ENCODE measurements at places on chromosomes 6 and 20. TPM values are rescaled to one million over a fixed set of nuclear protein-coding genes. Genes with fewer than 3 reads are reported as not detected.

DSP gene
- 67.4 TPM for total RNA-seq

DNA sequence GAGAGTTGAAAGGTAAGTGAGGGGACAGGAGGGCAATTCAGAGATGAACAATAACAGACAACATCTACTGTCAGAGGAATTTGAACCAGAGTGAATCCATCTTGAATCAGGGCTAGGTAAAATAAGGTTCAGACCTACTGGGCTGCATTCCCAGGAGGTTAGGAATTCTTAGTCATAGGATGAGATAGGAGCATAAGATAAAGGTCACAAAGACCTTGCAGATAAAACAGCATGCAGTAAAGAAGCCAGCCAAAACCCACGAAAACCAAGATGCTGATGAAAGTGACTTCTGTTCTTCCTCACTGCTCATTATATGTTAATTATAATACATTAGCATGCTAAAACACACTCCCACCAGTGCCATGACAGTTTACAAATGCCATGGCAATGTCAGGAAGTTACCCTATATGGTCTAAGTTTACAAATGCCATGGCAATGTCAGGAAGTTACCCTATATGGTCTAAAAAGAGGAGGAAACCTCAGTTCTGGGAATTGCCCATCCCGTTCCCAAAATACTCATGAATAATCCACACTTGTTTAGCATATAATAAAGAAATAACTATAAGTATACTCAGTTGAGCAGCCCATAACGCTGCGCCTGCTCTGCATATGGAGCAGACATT lies 248.5 kb downstream of the HAO1 start:
- DNase-seq = no peak

DNA sequence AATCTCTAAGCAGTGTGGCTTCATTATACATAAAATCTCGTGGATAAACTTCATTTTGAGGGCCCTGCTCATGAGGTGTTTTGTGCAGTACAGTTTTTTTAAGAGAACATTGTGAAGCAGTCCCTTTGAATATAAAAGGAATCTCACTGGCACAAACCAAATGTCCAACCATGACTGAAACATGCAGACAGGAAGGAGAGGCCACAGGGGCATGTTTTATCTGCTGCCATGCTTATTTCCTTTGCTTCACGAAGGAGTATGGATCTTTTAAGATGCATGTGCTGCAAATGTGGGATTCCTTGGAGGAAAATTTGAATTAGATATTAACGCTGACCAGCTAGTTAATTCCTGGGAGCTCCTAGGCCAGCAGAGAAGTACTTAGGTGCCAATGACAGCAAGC lies 192.3 kb downstream of the DST start:
- no peak for DNase-seq

GRCh38 chr6:143522039-143522600 lies 10.6 kb upstream of the FUCA2 start:
- no peak for DNase-seq

C4B gene
- total RNA-seq = 0.30 TPM

GRCh38 chr6:12506159-12506558 lies 210.4 kb upstream of the PHACTR1 start:
- no peak for DNase-seq

DNA sequence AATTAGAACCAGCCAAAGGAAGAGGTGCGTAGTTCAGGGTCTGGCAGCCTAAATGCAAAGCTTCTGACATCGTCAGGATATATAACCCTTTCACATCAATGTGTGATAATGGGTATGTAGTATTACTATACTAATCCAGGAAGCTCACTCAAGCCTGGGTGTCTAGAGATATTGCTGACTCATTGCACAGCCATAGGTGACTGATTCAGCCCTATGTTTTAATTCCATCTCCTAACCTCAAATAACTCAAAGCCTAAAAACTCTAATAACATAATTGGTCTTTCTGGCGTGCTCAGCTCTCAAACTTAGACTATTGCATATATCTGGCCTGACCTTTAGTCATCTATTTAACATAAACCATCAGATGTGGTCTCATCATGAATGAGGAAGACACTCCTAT lies 658.4 kb downstream of the TBC1D32 start:
- no peak for DNase-seq

DNA sequence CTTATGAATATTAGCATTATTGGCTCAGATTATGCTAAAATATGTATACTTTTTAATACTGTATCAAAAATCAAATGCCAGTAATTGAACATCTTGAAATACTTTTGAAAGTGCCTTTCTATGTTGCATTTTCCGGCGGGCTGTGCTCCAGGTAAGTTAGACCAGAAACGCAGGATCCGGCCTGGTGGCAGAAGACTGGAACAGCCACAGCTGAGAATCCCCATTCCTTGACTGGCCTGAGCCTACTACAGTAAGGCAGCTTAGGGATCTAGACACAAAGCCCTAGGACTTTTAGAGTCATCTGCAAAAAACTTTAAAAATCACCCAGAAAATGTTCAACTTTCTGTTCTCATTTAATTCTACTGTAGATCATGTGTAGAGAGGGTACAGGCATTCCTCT lies 138.8 kb upstream of the C6orf118 start:
- DNase-seq = no peak

TRIM40 gene
- total RNA-seq = not detected

PNPLA1 gene
- total RNA-seq = not detected

DNA sequence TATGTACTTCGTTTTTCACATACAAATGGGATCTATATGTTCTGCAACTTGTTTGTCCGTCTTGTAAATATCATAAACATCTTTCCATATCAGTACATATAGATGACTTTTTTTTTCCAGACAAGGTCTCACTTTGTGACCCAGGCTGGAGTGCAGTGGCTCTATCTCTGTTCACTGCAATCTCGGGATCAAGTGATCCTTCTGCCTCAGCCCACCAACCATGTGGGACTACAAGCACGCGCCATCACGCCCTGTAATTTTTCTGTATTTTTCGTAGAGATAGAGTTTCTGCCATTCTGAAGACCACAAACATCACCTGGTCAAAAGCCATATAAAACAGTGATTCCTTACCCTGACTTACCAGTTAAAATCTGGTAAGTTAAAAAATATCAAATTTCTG lies 37.7 kb upstream of the SYNCRIP start:
- peak; percentile 22 for DNase-seq

DNA sequence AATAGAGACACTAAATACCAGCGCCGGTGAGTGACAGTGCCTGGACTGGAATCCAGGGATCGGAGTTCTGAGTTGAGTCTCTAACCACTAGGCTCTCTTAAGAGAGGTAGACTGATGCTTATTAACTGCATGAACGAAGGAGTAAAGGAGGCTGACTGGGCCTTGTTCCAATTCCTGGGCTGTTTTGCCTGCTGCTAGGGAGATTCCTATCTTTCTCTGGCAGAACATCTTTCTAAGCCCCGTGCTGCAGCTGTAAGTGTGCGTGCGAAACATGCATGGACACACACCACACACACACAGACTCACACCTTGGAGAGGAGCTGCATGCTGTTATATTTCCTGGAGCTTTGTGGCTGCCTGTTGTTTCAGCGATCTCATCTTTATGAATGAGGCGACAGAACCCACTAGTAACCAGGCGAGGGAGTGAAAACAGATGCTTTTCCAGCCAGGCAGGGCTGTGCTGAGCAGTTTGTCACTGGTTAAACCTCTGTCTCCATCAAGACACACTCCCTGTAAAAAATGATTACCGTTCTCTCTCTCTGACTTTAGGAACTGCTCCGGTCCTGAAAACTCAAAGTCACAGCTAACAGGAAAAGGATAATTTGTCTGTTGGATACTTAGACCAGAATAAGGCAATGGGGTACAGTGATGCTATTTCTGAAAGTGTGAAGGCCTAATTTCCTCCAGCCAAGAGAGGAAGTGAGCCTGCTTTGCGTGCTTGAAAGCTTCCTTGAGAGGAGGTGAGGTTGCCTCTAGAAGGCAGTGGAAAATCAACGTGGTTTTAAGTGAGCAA lies 157.4 kb upstream of the ZNF217 start:
- peak; percentile 57 for DNase-seq

DNA sequence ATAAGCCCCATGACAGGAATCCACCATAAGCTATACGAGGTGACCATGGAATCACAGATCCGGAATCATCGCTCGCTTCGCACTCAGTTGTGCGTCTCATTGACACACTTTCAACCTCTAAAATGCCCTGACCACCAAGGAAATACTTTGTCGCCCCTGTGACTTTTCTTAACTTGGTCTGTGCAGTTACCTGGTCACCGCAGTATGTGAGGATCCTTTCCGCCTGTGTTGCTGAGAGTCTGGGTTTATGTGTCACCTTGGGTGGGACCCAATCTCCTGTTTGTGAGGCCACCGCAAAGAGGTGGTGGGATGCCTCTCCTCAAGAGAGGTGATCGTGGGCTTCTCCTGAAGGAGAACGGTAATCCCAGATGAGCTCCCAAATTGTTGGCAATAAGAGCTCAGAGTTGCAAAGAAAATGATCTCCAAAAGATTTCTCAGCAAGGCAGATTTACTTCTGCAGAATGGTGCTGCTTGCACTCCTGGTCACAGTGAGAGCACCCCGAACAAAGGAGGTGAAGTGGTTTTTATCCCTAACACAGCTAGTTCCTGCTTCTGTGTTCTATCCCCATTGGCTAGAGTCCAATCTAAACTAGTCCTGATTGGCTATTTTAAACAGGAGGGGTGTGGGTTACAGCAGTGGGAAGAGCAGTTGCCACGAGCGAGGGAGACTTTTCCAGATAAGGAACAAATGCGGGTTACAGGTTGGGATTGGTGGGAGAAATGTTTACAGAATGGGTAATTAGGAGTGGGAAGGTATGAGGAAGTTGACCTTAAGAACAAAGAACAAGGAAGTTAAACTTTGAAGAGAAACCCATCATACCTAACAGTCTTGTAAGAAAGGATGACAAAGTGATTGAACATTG lies 9.1 kb upstream of the ZNFX1 start:
- DNase-seq = no peak

- DNase-seq = peak; percentile 4
These were observed 111.0 kb downstream of the RCAN2 start for GRCh38 chr6:46380152-46380807.

SYS1 gene
- total RNA-seq = 13.3 TPM

CST5 gene
- total RNA-seq = not detected

- peak; percentile 63 for DNase-seq
These were observed 283.9 kb downstream of the TBC1D7 start for GRCh38 chr6:13044390-13044789.

GRCh38 chr6:90159452-90159851 lies 137.2 kb downstream of the BACH2 start:
- DNase-seq = no peak

DNA sequence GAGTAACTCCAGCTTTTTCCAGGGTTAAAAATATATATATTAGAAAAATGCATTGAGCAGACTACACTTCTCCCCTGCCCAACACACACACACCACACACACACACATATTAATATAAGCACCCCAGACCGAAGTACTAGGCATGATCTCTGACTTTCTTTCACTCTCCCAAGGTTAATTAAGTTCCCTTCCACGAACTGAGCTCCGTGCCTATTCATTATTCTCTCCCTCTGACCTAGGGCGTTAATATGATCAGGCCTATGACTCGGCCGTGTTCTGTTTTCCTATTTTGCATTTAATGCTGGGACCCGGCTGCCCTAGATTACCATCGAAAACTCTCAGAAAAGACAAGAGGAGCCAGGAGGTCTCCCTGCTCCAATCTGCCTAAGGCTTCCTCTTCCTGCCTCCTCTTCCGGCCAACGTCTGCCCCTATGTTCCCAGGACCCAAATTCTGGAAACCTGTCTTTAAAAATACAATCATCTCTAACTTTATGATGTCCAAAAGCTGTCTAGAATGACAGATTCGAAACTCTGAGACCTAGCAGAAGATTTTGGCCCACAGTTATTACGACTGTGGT lies 6.1 kb upstream of the POU3F2 start:
- no peak for DNase-seq

- DNase-seq = peak; percentile 58
These were observed 18.1 kb upstream of the ZBP1 start for GRCh38 chr20:57638173-57638894.

GRCh38 chr6:105384004-105384403 lies 18.9 kb downstream of the PREP start:
- DNase-seq = peak; percentile 15

DNA sequence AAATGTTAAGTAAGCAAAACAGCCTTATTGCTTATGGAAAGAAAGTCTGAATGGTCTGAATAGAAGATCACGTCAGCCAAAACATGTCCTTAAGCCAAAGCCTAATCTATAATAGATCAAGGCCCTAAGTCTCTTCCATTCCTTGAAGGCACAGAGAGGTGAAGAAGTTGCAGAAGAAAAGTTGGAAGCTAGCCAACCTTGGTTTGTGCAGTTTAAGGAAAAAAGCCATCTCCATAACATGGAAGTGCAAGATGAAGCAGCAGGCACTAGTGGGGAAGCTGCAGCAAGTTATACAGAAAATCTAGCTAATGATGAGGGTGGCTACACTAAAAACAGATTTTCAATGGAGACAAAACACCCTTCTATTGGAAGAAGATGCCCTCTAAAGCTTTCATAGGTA lies 29.1 kb downstream of the LRRN4 start:
- no peak for DNase-seq

- DNase-seq = peak; percentile 89
These were observed 105.0 kb downstream of the MRPL14 start for GRCh38 chr6:44022296-44022661.

DNA sequence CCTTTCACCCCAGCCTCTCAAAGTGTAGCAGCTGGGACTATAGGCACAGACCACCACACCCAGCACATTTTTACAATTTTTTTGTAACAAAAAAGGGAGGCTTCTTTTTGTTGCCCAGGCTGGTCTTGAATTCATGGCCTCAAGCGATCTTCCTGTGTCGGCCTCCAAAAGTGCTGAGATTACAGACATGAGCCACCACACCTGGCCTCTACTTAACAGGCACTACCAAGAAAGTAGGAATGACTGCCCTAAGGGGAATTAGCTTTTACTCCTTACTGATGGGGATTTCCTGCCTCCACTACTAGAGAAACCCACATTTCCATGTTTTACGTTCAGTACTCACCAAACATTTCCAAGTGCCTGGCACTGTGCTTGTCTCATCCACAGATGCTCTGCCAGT lies 109.6 kb downstream of the CARMIL1 start:
- DNase-seq = no peak

- DNase-seq = no peak
These were observed 3.2 kb downstream of the TNFRSF6B start for GRCh38 chr20:63699466-63700198.

TMEM239 gene
- not detected for total RNA-seq

DNA sequence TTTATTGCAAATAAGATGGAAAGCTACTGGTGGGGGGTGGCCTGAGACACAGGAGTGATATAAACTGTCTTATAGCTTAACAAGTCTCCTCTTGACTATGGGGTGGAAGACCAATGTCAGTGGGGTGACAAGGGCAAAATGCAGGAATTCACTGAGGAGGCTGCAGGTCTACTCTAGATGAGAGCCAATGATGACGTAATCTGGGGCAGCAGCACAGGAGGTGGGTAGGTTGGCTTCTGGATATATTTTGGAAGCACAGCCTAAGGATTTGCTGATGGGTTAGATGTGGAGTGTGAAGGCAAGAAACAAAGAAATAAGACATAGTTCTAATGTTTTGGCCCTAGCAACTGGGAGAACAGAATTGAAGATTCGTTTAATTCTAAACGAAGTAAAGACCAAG lies 253.2 kb downstream of the PTPRT start:
- DNase-seq = no peak

GRCh38 chr6:46626228-46626909 lies 26.2 kb downstream of the CYP39A1 start:
- DNase-seq = peak; percentile 19

RNF144B gene
- total RNA-seq = 2.3 TPM

- no peak for DNase-seq
These were observed 6.3 kb downstream of the YWHAB start for GRCh38 chr20:44891826-44892225.
